ENCODE measurements at places on chromosomes 12 and 14.

GRCh38 chr14:100388103-100389054, 65.2 kb downstream of the SLC25A47 start:
- no peak for ATAC-seq

DNA sequence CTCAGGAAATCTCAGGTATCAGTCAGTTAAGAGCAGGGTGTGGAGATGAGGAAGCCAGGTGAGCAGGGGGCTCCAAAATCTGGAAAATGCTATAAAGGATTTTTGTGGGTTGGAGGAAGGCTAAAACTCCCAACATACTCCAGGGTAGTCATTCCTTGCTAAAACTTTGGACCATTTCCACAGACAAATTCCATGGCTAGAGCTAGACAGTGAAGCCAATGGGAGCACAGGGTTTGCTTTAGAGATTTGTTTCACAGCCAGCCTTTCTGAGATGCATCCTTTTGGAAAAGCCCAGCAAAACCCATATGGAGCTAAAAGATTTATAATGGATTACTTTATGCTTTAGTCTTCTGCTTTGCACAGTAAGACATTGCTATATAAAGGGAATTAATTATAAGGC, 146.5 kb downstream of the SAMD4A start:
- no peak for ATAC-seq

- ATAC-seq, result no peak
Observed at GRCh38 chr12:94258593-94258992, 110.2 kb downstream of the PLXNC1 start.

DNA sequence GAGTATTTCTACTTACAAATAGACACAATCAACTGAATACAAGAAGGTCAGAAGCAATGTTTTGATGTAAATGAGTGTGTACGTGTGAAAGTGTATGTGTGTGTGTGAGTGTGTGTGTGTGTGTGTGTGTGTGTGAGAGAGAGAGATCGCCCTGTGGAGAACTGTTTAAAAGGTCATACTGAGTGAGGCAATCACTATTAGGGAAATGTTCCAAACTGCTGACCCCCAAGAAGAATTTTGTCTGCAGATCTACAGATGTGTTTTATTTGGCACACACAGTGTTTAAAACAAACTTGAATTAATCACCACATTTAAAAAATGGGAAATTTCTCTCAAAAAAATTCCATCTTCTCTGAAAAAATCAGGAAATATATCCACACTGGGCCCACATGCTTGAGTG, 1069.1 kb downstream of the SLC6A15 start:
- ATAC-seq, result no peak

GRCh38 chr12:67501362-67501761, 147.2 kb upstream of the DYRK2 start:
- ATAC-seq, result no peak

DNA sequence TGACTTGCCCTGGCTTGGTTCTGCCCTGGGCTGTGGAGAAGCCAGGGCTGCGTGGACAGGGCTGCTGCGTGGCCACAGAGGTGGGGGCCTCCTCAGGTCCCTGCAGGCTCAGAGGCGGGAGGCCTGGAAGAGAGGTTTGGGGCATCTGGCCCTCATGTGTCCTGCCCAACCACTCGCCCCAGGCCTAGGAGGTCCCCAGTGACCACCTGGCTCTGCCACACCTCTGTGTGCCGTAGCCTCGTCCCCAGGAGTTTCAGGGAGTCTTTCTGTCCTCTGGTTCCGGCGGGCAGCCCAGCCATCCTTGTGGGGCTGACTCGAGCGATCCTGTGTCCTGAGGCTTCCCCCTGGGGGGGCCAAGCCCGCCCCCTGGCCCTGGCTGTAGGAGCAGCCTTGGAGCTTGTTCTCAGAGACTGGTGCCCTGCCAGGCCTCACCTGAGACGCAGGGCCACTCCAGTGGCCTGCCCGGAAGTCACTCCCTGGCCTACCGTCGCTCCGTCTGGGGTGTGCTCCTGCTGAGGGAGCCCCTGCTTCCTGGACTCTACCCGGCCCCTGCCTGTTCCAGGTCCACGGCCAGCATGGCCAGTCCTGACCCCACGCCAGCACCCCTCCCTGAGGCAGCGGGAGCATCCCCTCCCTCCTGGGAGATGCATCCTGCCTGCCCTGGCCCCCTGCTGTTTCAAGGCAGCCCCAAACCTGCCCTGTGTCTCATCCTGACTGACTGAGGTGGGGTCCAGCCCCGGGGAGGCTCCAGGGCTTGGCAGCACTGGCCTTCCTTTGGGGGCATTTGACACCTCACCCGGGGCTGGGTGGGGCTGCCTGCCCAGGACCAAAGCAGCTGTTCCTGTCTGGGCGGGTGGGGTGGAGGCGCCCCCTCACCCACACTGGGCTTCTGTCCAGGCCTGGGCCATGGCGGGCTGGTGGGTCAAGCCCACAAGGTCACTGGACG, 13.9 kb downstream of the ASPG start:
- ATAC-seq, result no peak

- ATAC-seq, result no peak
Observed at GRCh38 chr12:70096759-70097410, 146.3 kb upstream of the CNOT2 start.

GRCh38 chr12:10753059-10753458, 29.9 kb upstream of the YBX3 start:
- no peak for ATAC-seq

DNA sequence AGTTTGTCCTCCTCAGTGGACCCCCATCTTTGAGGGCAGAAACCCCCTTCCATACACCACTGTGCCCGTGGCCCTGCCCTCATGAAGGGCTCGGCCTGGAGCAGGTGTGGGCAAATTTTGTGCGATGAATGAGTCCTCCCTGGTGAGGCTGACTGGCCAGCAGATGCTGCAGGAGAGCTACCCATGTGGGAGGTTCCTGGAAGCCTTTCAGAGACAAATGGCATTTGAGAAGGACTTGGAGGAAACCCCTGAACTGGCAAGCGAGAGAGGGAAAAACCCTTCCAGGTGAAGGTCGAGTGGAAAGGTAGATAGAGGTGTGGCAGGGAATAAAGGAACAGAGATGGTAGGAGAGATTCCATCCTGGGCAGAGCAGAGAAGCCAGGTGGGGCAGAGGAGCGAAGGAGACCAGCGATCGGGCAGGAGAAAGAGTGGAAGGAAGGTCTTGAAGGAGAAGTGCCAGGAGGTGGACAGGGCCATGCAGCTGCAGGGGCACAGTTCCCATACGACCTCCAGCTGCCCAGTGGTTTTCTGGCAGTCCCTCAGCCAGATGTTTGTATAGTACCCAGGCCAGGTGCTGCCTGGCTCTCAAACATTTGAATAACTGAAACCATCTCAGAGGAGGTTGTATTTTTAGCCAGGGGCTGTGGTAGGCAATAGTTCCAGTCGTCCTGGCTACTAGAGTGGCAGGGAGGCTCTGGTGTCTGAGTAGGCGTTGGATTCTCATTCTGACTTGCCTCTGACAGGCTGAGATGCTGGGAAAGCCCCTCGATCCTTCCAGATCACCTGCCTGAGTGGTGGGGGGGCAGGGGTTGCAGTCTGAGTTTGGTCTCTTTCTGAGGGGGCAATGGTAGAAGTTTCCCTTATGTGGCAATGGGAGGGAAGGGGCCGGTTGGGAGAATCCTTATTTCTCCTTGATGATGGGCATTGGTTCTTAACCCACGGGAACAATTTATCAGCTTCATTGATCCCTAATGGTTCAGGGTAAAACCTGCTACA, 40.1 kb downstream of the FBXL14 start:
- ATAC-seq, result no peak

DNA sequence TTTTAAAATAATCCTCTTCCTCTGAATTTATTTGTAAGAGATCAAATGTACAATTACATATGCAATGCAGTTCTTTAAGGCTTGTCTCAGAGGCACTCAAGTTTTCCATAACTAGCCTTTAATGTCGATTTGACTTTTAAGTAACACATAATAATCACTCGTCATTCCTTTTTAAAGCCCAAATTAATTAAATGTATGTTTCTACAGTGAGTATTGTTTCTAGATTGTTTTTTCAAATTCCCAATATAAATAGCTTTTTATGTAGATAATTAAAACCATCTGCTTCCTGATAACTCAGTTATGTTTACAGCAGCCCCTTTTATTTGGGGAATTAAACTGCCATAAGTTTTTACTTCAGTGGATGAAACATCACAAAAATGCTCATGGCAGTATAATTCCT, 185.1 kb downstream of the ETNK1 start:
- ATAC-seq, result no peak

DNA sequence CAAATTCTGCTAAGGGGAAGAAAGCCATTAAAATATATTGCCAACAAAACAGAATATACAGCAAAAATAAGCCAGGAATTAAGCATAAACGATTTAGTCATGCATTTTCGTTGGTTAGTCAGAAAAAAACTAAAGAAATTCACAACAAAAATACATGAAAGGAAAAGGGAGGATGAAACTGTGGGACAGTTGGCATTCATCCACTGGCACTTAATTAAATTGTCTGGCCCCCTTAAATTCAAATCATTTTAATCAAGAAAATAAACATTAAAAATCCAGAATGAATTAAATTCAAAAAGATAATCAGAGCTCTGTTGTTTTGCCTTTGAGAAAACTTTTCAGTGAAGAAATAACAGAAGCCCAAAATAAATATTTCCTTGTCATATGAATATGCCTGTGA, 264.6 kb upstream of the TMTC1 start:
- no peak for ATAC-seq

GRCh38 chr12:94670075-94670474, 19.7 kb upstream of the TMCC3 start:
- no peak for ATAC-seq

GRCh38 chr12:52221912-52222457, 11.1 kb upstream of the KRT7 start:
- ATAC-seq, result no peak

- ATAC-seq, result no peak
Observed at GRCh38 chr12:91099341-91099740, 12.0 kb downstream of the LUM start.

GRCh38 chr12:129312048-129312447, 458.8 kb downstream of the GLT1D1 start:
- no peak for ATAC-seq

GRCh38 chr12:10959804-10960203, 20.7 kb upstream of the TAS2R14 start:
- ATAC-seq, result no peak

DNA sequence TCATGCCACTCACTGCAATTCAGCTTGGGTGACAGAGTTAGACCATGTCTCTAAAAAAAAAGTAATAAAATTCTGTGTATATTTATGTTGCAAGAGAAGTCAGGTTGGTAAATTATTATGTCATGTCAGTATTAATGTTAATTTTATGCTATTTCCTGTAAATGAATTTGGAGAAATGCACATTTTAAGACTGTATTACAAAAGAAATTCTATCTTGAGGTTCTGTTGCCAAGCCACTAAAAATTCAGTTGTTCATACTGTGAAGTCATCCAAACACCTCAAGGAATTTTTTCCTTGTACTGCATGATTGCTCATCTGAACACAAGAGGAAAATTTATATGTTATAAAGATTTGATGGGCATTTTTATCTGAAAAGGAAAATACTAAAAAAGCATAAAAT, 23.3 kb upstream of the HMGA2 start:
- ATAC-seq, result no peak

DNA sequence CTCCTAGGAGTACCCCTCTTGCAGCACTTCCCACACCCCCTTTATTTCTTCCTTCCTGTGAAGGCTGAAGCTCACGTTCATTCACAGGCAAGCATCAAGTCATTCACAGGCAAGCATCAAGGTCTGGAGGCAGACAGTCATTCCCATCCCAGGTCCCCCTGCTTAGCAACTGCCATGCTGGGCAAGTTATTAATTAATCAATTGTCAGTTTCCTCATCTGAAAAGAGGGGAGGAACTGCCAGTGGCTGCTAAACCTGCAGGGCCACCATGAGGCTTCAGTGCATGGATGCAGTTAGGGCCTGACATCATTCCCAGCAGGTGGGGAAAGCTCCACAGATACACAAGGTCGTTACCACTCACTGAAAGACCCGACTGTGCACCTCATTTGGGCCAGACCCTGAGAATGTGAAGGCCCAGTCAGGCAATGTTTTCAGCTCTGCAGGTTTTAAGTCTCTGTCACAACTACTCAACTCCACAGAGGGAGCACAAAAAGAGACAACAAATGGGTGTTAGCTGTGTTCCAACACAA, 85.0 kb upstream of the GPR68 start:
- ATAC-seq, result peak; percentile 40

GRCh38 chr14:31561155-31561846, at the start of gene NUBPL:
NUBPL (plus strand) TSS chr14:31561404; CDS start chr14:31561440, 36 bp downstream.
- peak; percentile 97 for ATAC-seq
